Activated CD4-positive, alpha-beta T cell treated with anti-CD3 and anti-CD28 coated beads, Interleukin-2, amount 10 ng/mL, durations not matched to agents 7 days and 5 days (primary cell): ENCODE measurements at places on chromosomes 3 and 15.

DNA sequence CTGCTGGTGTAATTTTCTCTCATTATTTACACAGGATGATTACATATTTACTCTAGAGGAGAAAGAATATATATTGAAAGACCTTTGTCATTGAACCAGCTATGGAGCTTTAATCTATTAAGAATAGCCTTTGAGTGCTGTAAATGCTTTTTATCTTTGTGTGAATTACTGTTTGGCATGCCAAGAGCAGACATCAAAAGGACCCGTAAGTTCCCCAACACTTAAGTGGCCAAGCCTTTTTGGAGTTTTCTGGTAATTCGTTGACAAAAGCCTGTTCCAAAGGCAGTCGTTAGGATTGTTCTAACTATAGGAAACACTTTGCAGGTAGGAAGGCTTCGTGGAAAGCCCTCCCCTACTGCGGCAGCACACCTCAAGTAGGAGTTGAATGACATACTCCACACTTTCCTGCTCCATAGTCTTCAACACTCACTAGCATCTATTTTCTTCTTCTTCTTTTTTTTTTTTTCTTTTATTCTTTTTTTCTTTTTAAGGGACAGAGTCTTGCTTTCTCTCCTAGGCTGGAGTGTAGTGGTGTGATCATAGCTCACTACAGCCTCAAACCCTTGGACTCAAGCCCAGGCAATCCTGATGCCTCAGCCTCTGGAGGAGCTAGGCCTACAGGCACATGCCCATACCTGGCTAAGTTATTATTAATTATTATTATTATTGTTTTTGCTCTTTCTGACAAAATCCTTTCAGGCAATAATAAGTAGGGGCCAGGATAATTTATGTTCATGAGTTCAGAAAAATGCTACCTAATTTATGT lies 98.6 kb downstream of the SUCNR1 start:
- no peak for DNase-seq
- H3K4me3 ChIP-seq, result no peak overlapping the region
- no peak overlapping the region for H3K27ac ChIP-seq
- H3K27me3 ChIP-seq, result peaks cover 10% of the 10 kb centered on the region
- no peaks in the 10 kb centered on the region for H3K4me1 ChIP-seq

DNA sequence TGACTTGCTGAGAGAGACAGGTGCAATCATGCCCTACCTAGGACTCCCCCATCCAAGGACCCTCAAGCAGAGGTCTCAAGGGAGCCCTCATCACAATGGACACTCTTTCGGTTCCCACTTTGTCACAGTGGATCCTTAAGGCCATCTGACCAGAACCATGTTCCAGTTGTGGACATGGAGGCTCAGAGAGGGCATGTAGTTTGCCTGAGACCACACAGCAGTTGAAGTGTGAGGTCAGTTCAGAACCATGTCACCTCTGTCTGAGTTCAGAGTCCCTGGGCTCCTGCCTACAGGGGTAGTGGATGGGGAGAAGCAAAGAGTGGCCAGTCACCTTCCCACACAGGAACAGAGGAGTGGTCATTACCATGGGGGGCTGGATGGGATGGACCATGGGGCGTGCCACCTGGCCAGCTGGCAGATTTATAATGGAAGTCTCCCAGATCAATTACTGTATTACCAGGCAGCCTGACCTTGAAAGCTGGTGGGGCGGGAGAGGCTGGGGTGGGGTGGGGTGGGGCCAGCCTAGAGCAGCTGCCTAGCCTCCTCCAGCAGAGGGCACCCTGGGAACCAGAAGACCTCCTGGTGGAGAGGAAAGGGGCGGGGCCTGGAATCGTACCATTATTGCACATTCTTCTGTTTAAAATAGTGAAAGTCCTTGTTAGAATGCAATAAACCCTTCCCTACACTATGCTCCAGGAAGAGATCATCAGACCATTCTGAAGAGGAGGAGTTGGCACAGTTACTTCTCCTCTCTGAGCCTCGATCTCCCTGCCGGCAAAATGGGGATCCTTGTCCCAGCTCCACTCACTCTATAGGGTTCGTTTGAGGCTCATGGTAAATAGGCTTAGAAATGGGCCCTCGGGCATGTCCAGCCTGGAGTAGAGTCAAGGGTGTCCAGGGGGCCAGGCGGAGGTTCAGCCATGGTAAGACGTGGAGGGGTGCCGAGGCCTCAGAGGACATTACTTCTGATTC lies 26.9 kb upstream of the LINGO1 start:
- no peaks in the 10 kb centered on the region for H3K36me3 ChIP-seq
- H3K4me1 ChIP-seq, result no peaks in the 10 kb centered on the region
- H3K4me3 ChIP-seq, result no peak overlapping the region

DNA sequence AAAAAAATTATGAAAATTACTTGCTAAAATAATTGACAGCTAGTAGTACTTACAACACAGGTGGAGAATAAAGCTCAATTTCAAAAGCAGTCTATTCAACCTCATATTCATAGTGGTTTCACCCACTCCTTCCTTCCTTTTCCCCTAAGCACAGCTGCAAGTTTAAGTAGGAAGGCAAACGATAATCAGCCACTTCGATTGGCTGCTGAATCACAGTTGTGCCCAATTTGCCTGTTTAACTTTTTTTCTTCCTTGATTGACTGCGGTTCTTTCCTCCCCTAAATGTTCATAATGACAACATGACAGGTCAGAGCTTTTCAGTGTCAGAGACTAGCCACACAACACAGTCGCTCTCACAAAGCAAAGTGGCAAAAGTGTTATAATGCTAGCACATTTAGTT lies 468.0 kb upstream of the GBE1 start:
- no peaks in the 10 kb centered on the region for H3K27me3 ChIP-seq
- peaks cover 7% of the 10 kb centered on the region for H3K4me1 ChIP-seq
- no peaks in the 10 kb centered on the region for H3K36me3 ChIP-seq
- DNase-seq, result no peak
- H3K4me3 ChIP-seq, result no peak overlapping the region
- H3K27ac ChIP-seq, result no peak overlapping the region

GRCh38 chr3:124818398-124819091 lies 68.6 kb downstream of the ITGB5 start:
- no peak overlapping the region for H3K27ac ChIP-seq
- DNase-seq, result no peak
- no peaks in the 10 kb centered on the region for H3K36me3 ChIP-seq
- H3K27me3 ChIP-seq, result peaks cover 13% of the 10 kb centered on the region

- H3K27ac ChIP-seq, result peak overlapping the region; percentile 100
- H3K4me1 ChIP-seq, result peaks cover 70% of the 10 kb centered on the region
- peaks cover 12% of the 10 kb centered on the region for H3K36me3 ChIP-seq
These were observed 782 bp upstream of the BCL6 start for GRCh38 chr3:187746059-187746441.

DNA sequence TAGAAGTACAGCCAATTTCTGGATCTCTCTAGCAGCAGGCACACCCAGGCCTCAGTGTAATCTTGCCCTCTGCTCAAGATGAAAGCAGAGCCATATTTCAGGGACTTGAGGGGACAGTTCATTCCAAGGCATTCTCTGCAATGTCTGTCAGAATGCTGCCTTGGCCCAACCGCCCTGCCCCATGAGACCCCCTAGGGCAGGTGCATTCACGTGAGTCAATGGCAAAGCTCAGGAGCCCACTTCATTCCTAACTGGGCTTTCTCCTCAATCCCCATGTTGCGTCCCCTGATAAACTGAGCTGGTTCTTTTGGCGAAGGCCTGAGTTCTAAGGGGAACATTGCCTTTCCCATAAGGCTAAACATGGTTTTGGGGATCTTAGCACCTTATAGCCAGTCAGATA lies 9.5 kb downstream of the SNTN start:
- no peak overlapping the region for H3K4me3 ChIP-seq
- H3K27me3 ChIP-seq, result no peaks in the 10 kb centered on the region
- H3K4me1 ChIP-seq, result no peaks in the 10 kb centered on the region
- H3K36me3 ChIP-seq, result no peaks in the 10 kb centered on the region
- no peak for DNase-seq
- no peak overlapping the region for H3K27ac ChIP-seq

DNA sequence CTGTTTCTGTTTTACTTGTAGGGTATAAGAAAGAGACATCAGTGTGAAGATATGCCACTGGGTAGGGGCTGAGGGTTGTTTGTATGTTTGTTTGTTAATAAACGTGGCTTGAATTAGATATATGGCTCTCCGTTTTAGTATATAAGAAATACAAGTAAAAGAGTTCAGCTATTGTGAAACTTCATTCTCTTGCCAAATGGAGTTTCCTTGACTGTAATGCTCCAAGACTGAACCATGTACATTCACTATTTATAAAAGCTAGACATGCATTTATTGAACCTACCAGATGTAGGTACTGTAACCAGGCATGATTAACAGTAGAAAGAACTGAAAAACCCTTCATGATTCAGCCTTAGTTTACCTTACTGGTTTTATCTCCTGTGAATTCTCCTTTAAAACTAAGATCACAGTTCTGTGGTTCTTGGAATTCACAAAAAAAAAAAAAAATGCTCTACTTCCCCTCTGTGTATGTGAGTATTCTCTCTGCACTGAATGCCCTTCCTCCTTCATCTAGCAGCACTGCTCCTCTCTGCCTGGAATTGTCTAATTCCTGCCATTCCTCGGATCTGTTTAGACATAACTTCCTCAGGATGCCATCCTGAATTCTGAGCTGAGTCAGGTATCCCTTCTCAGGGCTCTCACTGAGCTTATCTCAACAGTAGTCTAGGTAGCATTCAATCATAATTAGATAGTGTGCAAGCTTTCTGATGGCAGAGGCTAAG lies 504.4 kb downstream of the FHIT start:
- H3K27ac ChIP-seq, result no peak overlapping the region
- H3K36me3 ChIP-seq, result no peaks in the 10 kb centered on the region
- no peak overlapping the region for H3K4me3 ChIP-seq
- DNase-seq, result no peak

GRCh38 chr3:121979734-121980449 lies 42.2 kb downstream of the ILDR1 start:
- peaks cover 8% of the 10 kb centered on the region for H3K36me3 ChIP-seq
- H3K27ac ChIP-seq, result no peak overlapping the region
- peaks cover 8% of the 10 kb centered on the region for H3K27me3 ChIP-seq
- H3K4me1 ChIP-seq, result peaks cover 12% of the 10 kb centered on the region
- no peak overlapping the region for H3K4me3 ChIP-seq
- DNase-seq, result no peak

- H3K27ac ChIP-seq, result no peak overlapping the region
- H3K4me3 ChIP-seq, result no peak overlapping the region
- DNase-seq, result no peak
These were observed 505.0 kb upstream of the THBS1 start for GRCh38 chr15:39075756-39076341.

- H3K4me3 ChIP-seq, result no peak overlapping the region
- no peaks in the 10 kb centered on the region for H3K36me3 ChIP-seq
- no peak overlapping the region for H3K27ac ChIP-seq
- H3K27me3 ChIP-seq, result peaks cover 15% of the 10 kb centered on the region
- no peak for DNase-seq
These were observed 111.6 kb upstream of the SLC6A6 start for GRCh38 chr3:14290631-14291385.

GRCh38 chr15:60809375-60809774 lies 330.4 kb upstream of the ICE2 start:
- peaks cover 10% of the 10 kb centered on the region for H3K36me3 ChIP-seq
- H3K27ac ChIP-seq, result peak overlapping the region; percentile 10
- DNase-seq, result no peak
- H3K27me3 ChIP-seq, result peaks cover 4% of the 10 kb centered on the region
- peaks cover 40% of the 10 kb centered on the region for H3K4me1 ChIP-seq

DNA sequence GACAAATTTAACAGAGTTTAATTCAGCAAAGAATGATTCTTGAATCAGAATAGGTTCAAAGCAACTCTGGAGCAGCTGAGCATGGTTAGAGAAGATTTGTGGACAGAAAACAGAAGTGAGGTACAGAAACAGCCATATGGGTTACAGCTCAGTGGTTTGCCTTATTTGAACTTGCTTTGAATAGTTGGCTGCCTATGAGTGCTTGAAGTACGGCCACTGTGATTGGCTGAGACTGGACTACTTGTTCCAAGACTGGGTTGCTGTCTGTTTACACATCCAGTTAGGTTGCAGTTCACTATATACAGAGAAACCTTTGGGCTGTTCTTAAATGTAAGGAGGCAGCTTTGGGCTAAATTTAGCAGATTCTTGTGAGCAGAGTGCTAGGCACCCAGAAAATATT lies 79.4 kb upstream of the CADPS start:
- no peak overlapping the region for H3K27ac ChIP-seq
- H3K4me1 ChIP-seq, result no peaks in the 10 kb centered on the region
- no peaks in the 10 kb centered on the region for H3K36me3 ChIP-seq
- no peaks in the 10 kb centered on the region for H3K27me3 ChIP-seq
- H3K4me3 ChIP-seq, result no peak overlapping the region

DNA sequence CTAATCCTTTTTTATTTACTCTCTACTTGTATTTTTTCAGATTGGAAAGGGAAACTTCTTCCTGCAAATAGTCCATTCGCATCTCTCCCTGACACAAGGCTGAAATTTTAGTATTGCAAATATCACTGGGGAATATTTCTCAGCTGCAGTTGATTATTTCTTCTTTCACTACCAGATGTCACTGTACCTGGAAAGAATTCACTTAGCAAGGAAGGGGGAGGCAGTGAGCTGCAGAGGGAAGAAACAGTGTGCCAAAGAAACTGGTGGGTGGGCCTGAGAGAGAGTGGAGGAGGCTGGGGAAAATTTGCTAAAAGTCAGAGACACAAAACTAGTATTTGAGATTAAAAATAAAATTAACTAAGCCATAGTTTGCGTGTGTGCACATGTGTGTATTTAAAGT lies 142.3 kb upstream of the STT3B start:
- H3K36me3 ChIP-seq, result no peaks in the 10 kb centered on the region
- H3K27ac ChIP-seq, result no peak overlapping the region
- no peaks in the 10 kb centered on the region for H3K27me3 ChIP-seq
- peaks cover 8% of the 10 kb centered on the region for H3K4me1 ChIP-seq
- no peak overlapping the region for H3K4me3 ChIP-seq

DNA sequence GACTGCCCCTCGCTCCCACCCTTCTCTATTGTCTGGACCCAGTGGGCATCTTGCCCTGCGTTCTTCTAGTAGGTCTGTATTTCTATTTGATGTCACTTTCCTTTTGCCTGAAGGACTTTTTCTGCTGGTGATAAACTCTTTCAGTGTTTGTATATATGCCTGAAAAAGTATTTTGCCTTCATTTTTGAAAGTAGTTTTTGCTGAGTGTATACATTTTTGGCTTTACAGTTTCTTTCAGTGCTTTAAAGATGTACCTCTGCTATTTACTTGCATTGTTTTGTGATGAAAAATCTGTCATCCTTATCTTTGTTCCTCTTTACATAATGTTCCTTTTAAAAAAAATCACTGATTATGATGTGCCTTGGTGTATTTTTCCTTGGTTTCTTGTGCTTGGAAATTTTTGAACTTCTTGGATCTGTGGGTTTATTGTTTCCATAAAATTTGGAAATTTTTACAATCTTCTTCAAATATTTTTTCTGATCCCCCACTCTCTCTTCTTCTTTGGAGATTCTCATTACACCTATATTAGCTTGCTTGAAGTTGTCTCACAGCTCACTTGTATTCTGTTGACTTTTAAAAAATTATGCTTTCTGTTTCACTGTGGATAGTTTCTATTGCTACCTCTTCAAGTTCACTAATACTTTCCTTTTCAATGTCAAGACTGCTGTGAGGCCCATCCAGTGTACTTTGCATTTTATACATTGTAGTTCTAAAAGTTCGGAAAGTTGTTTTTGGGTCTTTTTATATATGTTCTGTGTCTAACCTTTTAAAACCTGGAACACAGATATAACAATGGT lies 67.8 kb downstream of the RGMA start:
- peak overlapping the region; percentile 8 for H3K4me3 ChIP-seq
- H3K36me3 ChIP-seq, result peaks cover 91% of the 10 kb centered on the region
- H3K27ac ChIP-seq, result peak overlapping the region; percentile 85
- no peak for DNase-seq
- no peaks in the 10 kb centered on the region for H3K27me3 ChIP-seq
